Stimulated activated CD8-positive, alpha-beta memory T cell treated with anti-CD3 and anti-CD28 coated beads, Interleukin-2, amount 100 ng/mL, for 1 hour (primary cell): ENCODE measurements at places on chromosomes 7 and 10.

DNA sequence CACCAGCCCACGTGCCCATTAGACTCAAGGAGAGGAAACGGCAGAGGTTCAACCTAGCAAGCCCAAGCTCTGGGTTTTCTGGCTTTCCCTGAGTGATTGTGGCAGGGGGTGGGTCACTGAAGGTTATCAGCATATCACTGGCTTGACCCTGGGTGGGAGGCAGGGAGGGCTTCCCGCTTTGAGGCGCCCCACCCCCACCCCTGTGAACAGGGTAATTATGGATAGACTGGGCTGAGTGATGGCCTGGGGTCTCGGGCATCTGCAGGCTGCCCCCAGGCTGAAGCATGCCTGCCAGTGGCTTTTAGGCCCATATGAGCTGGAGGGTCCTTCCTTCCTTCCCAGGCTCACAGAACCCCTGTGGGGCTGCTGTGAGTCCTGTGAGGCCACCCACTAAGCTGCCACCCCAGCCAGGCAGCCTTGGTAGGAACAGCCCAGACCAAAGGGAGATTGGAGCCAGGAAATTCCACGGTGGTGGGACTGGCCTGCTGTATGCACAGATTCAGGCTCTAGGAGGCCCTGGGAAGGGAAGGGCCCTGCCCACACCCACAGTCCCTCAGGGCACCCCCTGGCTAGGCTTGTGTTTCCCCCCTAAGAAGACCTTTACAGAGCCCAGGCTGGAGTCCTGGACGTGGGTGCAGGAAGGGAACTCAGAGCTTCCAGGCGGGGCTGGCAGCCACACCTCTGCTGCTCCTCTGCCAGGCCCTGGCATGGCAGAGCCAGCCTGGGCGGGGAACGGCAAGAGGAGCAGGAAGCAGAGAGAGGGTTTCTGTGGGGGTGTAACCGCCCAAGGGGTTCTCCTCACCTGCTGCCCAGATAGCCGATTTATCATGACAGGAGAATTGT, 33.1 kb downstream of the GPRIN2 start:
- DNase-seq: no peak

GRCh38 chr7:123773481-123773880, 24.7 kb upstream of the WASL start:
- DNase-seq: no peak

DNA sequence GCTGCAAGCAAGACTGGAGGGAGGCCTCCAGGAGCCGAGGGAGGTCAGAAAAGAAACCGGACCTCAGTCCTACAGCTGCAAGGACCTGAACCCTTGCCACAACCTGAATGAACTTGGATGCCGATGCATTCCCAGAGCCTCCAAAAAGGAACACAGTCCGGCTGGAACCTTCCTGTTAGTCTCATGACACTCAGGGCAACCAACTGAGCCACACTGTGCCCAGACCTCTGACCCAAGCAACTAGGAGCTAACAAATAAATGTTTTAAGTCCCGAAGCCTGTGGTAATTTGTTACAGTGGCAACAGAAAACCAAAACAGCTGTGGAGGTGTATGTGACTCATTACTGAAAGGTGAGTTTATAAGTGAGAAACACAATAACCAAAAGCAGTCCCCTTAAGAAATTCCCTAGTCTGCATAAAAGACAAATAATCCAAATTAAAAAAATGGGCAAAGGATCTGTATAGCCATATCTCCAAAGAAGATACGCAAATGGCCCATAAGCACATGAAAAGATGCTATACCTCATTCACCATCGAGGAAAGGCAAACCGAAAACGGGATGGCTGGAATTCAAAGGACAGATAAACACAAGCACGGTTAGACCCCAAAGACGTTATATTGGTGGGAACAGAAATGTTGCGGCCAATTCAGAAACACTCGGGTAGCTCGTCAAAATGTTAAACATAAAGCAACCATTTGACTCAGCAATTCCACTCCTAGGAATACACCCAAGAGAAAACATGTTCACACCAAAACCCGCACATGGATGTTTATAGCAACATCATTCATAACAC, 24.8 kb downstream of the GNA12 start:
- no peak for DNase-seq

DNA sequence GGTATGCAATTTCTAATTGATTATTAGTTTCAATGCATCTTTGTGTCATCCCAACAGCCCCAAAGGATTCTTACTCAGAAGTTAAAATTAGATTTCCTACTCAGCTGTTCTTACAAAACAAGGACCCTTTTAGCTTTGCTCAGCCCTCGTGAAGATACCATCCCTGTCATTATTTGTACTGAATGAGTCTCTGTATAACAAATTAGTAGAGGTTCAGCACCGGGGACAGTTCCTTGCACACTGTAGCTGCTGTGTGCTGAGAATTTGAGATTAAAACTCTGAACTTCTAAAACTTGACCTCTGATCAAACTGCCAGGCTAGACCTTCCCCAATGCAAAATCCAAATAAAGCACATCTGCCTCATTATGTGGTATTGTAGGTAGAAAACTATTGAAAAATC, 299.1 kb downstream of the LHFPL3 start:
- no peak for DNase-seq

DNA sequence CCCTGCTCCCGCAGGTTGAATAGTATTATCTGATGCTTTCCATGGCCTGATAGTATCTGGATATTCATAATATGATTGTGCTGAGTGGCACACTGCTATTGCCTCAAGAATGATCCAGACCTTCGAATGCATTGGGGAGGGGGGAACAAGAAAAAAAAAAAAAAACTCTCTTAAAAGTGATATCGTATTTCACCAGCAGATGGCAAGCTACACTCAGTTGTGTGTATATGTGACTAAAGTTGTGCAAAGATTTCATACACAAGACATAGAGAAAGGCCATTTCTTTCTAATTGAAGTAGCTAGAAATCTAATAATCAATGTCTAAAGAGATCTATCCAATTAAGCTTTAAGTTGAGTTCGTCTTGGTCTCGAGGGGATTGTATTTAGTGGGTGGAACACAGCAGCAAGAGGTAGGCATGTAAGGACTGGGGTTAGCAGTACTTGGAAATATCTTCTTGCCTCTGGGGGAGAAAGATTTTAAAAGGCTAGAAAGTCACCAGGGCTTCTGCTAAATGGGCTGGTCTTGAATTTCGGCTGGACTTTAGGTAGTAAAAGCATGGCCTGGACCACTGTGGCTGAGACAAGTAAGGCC, 15.3 kb downstream of the SFRP4 start:
- DNase-seq: no peak

- no peak for DNase-seq
Observed at GRCh38 chr7:50867034-50867356, 84.3 kb upstream of the GRB10 start.

DNA sequence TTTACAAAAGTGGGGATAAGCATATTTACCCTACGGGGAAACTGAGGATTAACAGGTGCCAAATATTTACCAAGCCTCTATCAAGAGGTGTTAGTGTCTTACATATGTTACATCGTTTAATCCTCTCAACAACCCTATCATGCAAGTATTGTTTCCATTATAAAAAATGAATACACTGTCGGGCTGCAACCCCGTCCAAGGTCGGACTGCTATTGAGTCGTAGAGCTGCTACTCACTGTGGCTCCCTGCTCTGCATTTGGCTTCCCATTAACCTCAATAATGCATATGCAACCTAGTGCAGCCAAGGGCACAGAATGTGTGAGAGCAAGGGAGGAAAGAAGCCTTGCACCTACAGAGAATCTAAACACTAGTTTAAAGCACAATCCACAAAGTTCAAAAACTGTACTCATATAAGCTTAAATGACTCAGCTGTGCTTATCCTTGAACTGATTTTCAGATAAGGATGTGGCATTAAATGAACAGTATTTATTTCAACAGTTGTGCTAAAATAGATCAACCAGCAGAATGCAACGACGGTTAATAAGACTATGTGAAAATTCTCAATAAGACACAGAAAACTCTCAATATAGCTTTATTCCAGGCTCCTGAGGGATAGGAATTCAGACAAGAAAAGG, 49.9 kb downstream of the UBE2H start:
- no peak for DNase-seq

GRCh38 chr7:132656846-132657776, 80.8 kb upstream of the PLXNA4 start:
- no peak for DNase-seq

DNA sequence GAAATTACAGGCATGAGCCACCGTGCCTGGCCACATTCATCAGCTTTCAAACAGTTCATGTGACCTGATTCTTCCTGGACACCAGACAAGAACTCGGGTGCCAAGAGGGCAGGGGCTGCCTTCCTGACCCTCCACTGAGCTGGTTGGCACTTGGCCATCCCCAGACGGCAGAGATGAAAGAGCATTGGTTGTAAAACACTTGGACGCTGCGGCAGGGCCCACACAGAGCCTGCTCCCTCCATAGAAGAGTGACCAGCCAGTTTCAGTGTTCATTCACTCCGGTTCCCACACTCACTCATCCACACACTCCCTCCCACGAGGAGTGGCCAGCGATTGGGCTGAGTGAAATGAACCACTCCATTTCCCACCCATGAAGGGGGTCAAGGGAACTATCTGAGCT, 112.3 kb downstream of the ITGB8 start:
- DNase-seq: no peak

DNA sequence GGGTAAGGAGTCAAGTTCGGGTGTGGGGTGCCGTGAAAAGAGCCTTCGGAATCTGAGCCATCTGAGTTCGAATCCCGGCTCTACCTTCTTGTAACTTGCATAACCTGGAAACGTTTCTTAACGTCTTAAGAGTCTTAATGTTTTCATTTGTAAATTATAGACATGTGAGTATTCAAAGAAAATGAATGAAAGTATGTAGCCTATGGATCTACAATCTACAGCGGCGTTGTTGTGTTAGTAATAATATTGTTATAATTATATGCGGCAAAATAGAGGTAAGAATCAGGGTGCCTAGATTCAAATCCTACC, 559 bp downstream of the VTI1A start:
- DNase-seq: no peak

GRCh38 chr10:65518379-65518778, 1407.5 kb upstream of the LRRTM3 start:
- no peak for DNase-seq

- DNase-seq: no peak
Observed at GRCh38 chr10:49356944-49357343, 38.9 kb downstream of the DRGX start.

DNA sequence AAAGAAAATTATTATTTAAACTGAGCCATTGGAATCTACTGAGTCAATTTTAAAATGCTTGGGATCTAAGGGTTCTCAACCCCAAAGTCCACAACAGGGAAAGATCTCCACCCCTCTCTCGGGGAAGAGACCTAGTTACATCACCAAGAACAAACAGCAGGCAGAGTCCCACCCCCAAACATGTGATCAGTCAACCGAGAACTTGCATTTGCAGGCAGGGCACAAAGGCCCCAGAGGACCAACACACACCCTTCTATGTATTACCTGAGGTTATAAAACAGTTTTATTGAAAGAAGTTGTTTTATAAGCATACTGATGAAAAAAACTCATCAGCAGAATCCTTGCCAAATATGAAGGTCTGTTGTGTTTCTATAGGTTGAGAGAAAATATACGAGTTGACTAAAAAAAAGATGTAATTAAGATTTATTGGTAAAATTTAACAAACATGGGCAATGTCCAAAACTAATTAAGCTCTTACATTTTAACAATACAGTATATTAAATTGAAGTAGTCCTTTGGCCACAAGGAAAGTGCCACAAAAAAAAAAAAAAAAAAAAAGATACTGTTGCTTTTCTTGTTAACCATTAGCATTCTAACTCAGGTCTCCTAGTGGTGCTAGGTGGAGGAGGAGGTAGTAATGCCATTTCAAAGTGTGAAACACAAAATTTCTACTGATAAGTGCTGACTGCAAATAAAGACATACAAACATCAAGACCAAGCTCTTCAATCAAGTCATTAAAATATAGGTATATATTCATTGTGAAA, 975 bp upstream of the USP54 start:
- DNase-seq: no peak

GRCh38 chr7:81645435-81645834, 124.4 kb downstream of the HGF start:
- DNase-seq: no peak

GRCh38 chr10:3874990-3875841, 90.2 kb upstream of the KLF6 start:
- DNase-seq: no peak

DNA sequence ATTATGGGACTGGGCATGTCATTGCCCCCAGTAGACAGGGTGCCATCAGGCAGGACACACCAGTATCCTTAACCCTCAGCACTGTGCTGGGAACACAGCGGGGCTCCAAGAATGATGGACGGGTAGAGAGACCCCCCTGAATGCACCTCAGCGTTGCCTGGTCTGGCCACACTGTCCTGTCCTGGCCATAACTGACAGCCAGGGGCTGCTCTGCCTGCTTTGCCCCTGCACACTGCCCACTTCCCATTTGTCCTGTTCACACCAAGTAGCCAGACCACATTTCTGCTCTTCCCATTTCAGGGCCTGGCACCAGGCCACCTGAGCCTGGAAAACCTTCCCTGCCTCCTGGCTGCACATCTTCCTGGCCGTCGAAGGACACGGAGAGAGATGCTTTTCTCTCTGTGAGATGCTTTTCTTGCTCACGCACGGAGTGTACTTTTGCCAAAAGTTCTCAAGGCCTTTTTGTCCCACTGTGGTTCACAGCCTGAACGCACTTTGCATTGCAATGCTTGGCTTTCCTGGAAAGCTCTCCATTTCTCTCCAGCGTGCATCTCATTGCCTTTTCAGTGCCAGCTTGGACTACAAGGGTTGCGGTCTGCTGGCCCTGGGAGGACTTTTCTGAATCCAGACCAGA, 131.0 kb upstream of the EEPD1 start:
- DNase-seq: no peak

DNA sequence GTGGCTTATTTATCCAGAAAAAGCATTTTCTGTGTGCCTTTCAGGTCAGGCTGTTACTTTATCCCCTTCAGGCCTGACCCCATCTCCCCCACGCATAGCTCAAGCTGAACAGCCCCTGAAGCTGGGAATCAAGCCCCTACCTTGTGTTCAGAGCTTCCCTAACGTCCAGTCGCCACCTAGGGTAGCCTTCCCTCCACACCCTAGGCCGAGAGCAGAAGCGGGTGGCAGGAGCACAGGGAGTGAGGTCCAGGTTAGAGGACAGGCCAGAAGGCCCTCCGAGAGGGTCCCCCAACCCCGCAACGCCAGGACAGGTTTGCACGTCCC, 479 bp upstream of the SEMA4G start:
- DNase-seq: no peak

DNA sequence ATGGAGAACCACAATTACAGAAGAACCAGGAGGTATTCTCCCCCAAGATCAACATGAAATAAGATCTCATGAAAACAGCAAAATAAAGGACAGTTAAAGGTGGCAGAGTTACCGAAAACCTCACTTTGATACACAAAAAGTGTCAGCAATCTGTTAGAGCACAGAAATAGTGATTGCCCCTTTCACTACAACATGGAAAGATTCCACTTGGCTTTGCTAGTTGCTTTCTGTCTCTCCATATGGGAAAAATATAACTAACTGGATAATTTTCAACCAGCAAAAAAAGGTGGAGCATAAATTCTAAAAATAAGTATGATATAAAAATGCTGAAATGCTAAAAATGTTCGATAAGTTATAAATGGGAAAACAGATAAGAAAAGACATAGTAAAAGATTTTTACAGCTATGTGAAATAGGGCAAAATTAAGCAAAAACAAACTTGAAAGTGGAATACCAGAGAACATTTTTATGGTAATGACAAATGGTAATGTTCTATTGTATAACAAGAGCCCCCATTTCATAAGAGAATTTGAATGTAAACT, 90.2 kb downstream of the GPR85 start:
- DNase-seq: no peak
